ENCODE measurements at places on chromosomes 6 and 20.

- no peak for DNase-seq
These were observed 83.1 kb upstream of the FOXQ1 start for GRCh38 chr6:1228754-1229191.

- peak; percentile 20 for DNase-seq
These were observed 512 bp downstream of the TAP1 start for GRCh38 chr6:32852844-32853540.

DNA sequence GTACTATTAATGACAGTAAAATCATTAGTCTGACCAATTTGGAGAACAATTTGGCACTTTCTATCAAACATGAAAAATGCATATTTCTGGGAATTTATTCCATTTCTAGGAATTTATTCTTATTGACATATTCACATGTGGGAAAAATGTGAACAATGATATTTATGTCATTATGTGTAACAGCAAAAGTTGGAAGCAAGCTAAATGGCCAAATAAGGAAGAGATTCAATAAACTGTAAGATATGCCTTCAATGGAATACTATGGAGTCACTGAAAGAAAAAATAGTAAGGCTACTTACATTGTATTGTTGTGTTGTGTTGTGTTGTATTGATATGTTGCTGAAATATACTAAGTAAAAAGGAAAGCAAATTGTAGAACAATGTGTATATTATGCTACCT is 100.5 kb upstream of the EDN1 start:
- no peak for DNase-seq

DNA sequence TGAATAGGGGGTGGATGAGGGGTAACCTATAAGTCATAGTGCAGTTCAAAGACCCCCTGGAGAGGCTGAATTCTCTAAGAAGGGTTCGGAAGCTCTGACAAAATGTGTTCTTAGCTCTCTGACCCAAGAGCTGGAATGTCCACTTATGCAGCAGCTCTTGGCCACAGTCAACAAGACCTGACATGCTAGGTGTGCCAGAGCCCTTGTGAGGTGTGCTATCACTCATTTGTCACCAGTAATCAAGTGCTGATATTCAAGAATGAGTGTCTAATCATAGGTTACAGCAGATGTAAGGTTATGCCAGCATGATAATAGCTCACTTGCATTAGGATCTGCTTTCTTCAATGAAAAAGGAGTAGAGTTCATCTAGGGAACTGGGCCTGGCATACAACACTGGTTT is 28.1 kb downstream of the TOMM6 start:
- DNase-seq: no peak

GRCh38 chr6:44245391-44245911 is 1.4 kb upstream of the HSP90AB1 start:
- DNase-seq: no peak

GRCh38 chr6:168905451-168906090 is 348.1 kb downstream of the THBS2 start:
- no peak for DNase-seq

GRCh38 chr6:10610289-10610688 is 84.1 kb downstream of the C6orf52 start:
- no peak for DNase-seq

- no peak for DNase-seq
These were observed 270.9 kb upstream of the SULF2 start for GRCh38 chr20:48056218-48056617.

GRCh38 chr6:34993213-34993612 is 104.2 kb downstream of the ANKS1A start:
- DNase-seq: no peak

GRCh38 chr6:86856937-86857563 is 80.3 kb upstream of the HTR1E start:
- peak; percentile 76 for DNase-seq

DNA sequence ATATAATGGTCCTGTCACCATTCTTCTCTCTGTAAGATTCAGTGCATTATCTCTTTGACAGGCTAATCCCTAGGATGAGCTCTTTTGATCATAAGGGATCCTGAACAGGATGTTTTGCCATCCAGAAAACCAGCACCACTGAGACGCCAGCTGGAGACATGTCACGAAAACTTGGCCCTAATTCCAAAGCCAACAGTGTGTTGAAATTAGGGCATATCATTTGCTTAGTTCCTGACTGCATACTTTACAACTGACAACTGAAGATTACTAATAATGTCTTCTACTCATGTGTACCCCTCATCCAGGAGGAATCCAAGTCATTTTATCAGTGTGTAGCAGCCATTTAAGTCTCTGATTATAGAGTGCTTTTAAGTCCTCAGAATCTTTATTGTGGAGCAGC is 243.6 kb downstream of the KCNQ5 start:
- DNase-seq: no peak

DNA sequence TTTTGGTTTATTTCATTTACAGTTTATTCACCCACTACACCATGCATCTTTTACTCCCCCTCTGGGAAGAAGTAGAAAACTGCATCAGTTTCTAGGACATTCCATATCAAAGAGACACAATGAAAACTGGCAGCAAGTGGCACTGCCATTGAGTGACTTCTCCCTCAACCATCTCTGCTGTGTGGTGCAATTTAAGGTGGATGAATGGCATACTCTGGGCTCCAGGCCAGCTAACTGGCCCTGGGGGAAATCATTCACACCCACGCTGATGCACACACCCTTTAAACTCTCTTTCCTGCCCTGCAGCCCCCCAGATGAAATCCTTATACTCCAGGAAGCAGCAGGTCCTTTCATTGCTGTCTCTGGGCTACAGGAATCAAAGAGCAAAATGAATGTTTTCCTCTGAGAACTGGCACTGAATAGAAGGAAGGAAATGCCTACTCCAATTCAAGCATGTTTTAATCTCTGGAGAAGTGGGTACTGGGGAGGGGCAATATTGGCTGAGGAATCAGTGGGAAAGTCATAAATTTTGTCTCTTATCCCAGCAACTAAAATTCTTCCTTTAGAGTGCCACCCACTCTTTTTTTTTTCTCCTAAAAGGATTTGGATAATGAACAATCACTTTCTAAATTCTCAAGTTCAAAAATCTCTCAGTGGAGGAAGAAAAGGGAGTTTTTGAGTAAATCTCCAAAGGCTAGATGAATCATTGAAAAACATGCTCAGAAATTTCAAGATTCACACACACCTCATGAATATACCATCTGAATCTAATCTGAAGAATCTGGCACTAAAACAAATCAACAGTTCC is 16.9 kb upstream of the RFPL4B start:
- DNase-seq: no peak

- DNase-seq: peak; percentile 61
These were observed 67.3 kb downstream of the ATP9A start for GRCh38 chr20:51700809-51701285.

DNA sequence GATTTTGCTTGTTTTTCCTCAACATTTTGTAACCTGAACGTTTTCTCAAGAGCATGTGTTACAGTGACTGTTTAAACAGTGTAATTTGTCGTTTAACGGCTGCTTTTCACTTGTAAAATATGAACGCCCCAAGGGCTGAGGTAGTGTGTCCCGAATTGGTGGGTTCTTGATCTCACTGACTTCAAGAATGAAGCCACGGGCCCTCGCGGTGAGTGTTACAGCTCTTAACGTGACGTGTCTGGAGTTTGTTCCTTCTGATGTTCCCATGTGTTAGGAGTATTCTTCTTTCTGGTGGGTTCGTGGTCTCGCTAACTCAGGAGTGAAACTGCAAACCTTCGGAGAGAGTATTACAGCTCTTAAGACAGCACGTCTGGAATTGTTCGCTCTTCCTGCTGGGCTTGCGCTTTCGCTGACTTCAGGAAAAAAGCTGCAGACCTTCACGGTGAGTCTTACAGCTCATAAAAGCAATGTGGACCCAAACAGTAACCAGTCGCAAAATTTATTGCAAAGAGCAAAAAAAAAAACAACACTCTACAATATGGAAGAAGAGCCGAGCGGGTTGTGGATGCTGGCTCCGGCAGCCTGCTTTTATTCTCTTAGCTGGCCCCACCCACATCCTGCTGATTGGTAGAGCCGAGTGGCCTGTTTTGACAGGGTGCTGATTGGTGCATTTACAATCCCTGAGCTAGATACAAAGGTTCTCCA is 25.1 kb upstream of the TRIM27 start:
- DNase-seq: no peak

- no peak for DNase-seq
These were observed 52.5 kb downstream of the ALDH5A1 start for GRCh38 chr6:24547243-24547642.

DNA sequence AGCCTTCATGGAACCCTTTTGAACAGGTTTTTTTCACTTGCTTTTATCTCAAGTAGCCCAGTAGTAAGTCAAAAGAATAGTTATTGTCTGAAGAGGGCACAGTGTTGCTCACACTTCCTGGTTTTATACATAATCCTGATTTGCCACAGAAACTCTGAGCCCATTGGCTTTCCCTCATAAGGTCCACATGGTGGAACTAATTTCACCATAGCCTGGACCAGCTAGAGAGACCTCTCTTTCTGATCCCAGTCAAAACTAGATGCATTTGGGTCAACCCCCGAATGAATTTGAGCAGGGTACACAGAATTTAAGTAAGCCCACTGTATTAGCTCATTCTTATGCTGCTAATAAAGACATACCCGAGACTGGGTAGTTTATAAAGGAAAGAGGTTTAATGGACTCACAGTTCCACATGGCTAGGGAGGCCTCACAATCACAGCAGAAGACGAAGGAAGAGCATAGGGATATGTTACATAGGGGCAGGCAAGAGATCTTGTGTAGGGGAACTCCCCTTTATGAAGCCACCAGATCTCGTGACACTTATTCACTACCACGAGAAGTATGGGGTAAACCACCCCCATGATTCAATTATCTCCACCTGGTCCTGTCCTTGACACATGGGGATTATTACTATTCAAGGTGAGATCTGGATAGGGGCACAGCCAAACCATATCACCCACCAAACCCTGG is 6.2 kb downstream of the RWDD2A start:
- DNase-seq: no peak

GRCh38 chr20:9508240-9508661 is 6.1 kb upstream of the LAMP5 start:
- DNase-seq: no peak

DNA sequence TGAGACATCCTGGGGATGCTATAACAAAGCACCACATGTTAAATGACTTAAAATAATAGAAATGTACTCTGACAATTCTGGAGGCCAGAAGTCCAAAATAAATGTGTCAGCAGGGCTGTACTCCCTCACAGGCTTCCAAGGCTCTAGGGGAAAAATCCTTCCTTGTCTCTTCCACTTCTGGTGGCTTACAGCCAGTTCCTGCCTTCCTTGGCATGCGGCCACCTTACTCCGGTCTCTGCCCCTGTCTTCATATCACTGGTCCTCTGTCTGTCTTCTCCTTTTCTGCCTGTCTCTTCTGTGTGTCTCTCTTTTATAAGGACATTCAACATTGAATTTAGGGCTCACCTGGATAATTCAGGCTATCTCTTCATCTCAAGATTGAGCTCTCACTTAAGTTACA is 155.3 kb upstream of the SYNCRIP start:
- DNase-seq: no peak

DNA sequence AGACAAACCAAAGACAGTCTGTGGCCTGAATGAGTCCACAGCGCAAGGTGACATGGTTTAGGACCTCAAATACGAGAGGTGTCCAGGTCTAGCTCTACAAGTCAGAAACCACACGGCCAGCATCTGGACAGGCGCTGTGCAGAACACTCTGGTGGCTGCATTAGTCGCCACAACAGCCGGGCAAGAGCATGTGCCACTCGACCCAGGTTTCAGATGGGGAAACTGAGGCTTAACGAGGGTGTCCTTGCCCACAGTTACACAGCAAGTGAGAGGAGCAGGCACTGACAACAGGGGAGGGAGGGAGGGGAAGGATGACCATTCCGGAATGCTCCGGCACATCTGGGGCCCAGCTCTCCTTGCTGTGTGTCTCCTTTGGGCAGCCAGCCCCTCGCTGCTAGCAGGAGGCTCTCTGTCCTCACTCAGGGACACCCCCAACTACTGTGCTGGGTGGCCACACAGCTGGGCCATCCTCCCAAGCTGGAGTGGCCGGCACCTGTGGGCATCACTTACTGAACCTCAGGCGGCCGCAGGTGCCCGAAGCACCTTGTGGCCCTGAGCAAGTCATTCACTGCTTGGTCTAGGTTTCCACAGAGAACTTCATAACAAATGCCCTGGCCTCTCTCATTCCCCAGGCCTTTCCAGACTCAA is 6.6 kb downstream of the DLL1 start:
- DNase-seq: no peak

- peak; percentile 39 for DNase-seq
These were observed 367.5 kb downstream of the GRIK2 start for GRCh38 chr6:101760843-101761621.

DNA sequence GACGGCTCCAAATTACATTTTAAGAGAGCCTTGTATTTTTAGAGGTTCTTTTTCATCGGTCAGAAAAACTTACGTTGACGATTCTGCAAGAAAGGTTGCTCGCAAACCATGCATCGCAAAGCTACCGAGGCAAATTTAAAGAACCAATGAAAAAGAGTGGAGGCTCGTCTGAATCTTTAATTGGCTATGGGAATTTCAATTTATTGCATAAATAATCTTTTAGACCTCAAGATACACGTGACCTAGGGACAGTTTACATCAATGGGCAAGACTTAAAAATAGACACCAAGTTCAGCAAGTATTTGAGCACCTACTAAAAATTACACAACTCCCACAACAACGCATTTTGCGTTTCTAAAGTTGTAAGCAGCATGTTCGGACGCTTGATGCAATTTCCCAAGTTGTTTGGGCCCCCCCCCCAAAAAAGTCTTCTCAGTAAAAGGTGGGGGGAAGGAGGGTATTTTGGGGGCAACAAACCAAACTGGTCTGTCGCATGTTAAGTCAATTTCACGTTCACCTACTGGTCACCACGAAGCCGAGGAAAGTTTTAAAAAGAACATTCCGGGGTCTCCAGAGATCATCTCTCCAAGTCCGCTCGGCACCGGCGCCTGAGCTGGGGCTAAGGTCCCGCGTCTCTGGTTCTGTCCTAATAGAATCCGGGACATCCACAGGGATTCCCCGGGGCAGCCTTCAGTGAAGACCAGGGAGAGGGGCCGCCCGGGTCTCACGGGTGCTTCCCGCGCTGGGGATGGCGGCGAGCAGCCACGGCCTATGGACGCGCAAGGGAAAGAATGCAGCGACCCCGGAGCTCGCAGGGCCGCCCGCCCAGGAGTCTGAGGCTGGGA is 851 bp downstream of the SNX5 start:
- no peak for DNase-seq

- DNase-seq: no peak
These were observed 6.4 kb upstream of the MDGA1 start for GRCh38 chr6:37704066-37704465.

DNA sequence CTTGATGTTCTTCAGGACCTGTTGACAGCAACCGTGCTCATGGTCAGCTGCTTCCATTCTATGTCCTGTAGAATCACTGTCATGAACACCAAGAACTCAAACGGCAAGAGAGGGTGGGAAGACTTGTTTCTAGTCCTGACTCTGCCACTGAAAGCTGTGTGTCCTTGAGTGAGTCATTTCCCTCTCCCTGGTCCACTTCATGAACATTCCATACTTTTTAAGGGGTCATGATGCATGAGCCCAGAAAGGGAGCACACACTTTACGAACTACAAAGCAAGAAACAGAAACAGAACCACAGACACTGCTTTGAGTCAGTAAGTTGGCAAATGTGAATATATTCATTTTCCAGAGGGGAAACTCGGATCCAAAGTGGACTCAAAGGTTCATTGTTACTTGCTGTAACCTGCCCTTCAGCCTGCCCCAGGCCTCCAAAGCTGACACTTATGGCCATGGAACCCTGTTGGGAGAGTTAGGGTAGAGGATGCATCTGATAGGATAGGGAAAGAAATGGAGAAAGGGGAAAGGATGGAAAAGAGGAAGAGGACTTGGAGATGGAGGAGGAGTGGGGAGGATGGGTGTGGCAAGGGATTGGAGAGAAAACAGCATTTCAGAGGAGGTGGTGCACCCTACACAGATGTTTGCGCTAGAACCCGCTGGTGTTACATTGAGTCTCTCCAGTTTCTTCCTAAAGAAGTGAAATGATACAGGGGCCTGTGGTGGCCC is 129.8 kb downstream of the FOXO3 start:
- no peak for DNase-seq
